MV-4-11 (cell line): ENCODE measurements at places on chromosomes 1 and 21.

DNA sequence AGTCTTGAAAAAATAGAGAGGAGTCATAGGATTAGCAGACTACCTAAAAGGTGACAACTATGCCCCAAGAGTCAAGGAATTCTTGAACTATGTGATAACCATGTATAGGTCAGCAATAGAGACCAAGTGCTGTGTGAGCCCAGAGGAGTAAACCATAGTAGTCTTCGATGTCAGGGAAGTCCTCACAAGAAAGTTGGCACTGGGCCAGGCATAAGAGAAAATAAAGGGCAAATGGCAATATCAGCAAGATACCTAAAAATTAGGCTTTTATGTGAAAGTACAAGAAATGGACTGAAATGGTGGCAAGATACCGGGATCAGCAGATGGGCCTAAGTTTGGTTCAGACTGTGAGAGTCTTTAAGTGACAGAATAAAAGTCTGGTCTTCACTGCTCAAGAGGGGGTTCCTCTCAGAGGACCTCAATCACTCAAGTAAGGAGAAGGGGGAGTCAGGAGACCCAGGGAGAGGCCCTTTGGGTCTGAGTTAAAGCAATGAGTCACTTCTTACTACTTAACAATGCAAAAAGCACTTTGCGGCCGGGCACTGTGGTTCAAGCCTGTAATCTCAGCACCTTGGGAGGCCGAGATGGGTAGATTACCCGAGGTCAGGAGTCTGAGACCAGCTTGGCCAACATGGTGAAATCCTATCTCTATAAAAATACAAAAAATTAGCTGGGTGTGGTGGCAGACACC, 95.0 kb downstream of the TEX35 start:
- peak; percentile 83 for DNase-seq

DNA sequence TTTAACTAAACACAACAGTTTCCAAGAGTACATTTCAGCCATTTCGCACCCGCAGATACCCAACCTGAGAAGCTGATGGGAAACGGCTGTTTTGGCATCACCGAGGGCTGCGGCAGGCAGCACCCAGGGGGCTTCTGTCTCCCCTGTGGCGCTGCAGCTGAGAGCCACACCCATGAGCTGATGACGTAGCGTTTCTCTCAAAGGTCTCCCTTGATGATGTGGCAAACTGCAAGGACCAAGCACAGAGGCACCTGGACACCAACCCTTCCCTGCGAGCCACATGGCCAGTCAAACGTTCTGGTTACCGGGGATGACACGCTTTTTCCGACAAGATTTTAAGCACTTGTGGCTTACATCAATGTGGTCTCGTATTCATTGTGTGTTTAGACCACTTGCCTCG, 150.8 kb upstream of the ERG start:
- DNase-seq = no peak

DNA sequence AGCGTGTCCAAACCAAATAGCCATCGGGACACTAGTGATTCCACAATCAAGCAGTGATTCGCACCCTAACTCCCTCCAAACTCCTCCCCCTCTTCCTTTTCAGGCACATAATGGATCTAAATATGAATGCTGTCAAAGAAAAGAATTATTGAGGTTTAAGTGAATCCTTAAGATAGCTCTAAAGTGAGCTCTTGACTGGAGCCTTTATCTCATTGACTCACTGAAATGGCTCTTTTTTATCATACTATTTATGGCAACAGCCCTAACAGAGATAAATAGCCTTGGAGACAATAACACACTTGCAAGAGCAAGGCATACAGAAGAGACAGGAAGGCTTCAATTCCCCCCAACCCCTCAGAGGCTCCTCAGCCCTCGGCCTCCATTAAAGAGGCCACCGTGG, 143.3 kb downstream of the PLXNA2 start:
- no peak for DNase-seq

DNA sequence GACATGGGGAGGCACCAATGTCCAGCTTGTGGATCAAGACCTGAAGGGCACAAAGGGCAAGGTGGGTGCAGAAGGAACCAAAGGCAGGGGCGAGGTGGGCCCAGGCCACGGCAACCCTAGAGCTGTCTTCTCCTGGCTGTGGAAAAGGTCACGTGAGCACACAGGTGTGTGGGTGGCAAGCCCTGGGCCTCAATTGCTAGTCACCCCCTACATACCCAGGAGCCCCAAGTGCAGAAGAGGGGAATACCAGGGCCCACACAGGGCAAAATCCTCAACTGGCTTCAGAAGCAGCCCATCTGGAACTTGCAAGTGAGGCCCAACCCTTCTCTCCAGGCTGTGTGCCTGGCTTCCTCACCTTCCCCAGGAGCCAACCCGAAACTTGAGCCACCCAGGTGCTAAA, 25.6 kb downstream of the ZBTB17 start:
- DNase-seq = no peak

- DNase-seq = no peak
Measured at GRCh38 chr1:150076066-150076465, 8.5 kb downstream of the VPS45 start.

- DNase-seq = no peak
Measured at GRCh38 chr1:180123463-180123936, 31.2 kb upstream of the QSOX1 start.

DNA sequence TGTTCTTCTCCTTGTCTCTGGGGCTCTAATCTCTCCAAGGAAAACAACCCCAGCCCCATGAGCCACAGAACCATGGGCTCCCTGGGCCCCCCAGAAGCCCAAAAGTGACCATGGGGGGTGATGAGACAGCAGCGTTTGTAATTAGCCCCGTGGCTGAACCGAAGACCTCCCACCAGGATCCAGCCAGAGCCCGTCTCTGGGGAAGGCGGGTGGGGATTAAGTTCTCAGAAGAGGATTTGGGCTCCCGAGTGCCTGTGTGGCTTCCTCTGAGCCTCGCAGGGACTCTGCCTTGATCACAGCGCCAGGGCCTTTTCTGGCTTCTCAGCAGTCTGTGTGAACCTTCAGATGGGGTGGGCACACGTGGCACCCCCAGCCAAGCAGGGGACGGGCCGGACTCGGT, 77.0 kb downstream of the ALPL start:
- DNase-seq = no peak

DNA sequence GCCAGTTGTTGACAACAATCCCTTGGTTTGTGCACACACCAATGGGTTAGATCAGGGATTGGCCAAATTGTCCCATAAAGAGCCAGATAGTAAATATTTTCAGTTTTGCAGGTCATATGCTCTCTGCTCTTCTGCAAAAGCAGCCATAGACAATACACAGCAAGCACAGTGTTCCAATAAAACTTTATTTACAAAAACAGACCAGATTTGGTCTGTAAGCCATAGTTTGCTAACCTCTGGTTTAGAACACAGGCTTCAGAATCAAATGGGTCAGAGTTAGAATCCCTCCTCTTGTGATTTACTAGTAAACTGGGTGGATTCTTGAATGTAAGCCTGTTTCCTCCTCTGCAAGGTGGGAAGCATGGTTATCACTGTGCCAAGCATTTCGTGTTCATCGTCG, 65.3 kb upstream of the EFHD2 start:
- DNase-seq = no peak

DNA sequence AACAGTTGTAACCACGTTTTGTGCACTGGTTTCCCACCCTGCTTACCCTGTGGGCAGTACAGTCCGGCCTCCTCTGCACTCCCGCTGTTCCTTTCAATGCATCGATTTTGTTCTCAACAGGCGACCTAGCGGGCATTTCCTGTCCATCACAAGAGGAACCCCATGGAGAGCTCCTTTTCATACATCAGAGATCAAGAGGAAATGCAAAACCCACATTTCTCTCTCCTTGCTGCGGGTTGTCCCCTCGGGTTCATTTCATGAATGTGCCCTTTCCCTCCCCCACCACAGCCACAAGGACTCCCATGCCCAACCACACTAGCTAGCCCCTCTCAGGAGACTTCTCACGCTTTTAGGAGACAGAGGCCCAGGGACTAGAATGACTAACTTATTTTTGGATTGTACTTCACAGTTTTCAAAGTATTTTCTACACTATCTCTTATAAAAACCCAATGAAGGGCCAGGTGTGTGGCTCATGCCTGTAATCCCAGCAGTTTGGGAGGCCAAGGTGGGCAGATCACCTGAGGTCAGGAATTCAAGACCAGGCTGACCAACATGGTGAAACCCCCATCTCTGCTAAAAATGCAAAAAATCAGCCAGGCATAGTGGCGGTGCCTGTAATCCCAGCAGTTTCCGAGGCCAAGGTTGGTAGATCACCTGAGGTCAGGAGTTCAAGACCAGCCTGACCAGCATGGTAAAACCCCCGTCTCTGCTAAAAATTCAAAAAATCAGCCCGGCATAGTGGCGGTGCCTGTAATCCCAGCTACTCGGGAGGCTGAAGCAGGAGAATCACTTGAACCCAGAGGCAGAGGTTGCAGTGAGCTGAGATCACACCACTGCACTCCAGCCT, 18.4 kb downstream of the ATP1A4 start:
- DNase-seq = peak; percentile 81

- DNase-seq = no peak
Measured at GRCh38 chr21:45611296-45611695, 32.2 kb upstream of the PCBP3 start.

DNA sequence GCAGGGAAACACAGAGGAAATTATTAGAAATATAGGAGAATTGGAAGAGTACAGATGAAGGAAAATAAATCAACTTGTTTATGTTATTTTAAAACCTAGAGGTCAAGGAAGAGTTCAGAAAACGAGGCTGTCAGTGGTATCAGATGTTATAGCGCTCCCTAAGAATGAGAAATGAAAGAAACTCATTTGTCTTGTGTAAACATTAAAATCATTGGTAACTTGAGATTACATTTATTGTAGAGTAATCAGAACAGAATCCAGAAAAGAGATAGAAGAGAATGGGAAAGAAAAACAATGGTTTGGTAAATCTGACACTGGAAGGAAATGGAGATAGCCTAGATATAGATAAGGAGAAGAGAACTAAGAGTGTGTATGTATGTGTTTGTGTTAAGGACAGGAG, 106.4 kb downstream of the ATF6 start:
- DNase-seq = no peak

DNA sequence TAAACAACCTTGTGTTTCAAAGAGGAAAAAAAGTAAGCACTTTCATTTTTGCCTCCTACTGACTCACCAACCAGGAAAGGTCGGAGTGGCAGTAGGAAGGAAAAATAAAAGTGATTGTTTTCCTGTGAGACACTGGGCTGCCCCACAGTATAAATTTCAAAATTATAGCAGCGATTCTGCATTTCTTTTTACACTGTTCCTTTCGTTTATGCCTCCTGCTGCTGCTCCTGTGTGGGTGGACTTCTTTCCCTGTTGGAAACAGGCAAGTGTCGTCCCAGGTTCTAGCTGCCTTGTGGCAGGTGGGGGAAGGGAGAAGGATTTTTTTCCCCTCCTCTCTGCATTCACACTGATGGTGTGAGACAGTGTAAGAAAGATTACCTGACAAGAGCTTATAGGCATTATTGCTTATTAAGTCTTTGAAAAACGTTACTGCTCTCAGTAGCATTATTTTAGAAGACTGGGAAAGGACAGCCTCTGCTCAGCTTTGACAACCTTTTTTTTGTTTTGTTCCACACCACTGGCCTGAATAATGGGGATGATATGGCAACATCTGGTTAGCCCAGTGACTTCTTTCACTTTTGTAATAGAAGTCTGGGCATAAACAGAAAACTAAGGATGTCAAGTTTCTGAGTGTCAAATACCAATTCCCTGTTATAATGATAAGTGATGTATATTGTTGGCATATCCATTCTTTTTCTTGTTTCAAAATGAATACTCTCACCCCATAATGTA, 77.9 kb downstream of the NEK7 start:
- DNase-seq = no peak
